ENCODE measurements at places on chromosomes 5 and 9.

- no peak for DNase-seq
These were observed 21.4 kb upstream of the TMEM250 start for GRCh38 chr9:136140046-136140445.

- DNase-seq: no peak
These were observed 219.2 kb upstream of the PANK3 start for GRCh38 chr5:168798065-168799023.

GRCh38 chr5:110354311-110354710 is 372.2 kb downstream of the TMEM232 start:
- DNase-seq: no peak

GRCh38 chr9:125332527-125332926 is 70.9 kb downstream of the GAPVD1 start:
- DNase-seq: no peak

GRCh38 chr9:107480386-107480789 is 9.2 kb downstream of the KLF4 start:
- no peak for DNase-seq

GRCh38 chr9:19967888-19968459 is 179.1 kb upstream of the SLC24A2 start:
- DNase-seq: no peak

DNA sequence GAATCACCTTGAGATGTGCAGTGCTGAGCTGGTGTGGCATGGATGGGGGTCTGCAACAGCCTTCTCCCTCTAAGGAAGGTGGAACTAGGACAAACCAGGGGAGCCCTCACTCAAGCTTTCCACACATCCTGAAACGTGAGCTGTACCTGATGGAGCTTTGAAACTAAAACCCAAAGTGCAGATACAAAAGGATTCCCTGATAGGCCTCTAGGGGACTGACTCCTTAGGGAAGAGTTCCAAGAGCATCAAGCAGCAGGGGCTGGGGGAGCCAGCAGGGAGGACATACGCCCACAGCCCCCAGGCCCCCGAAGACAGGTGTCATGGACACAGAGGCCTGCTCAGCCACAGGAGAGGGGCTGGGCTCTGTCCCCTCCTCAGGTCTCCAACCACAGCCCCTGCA is 17.7 kb downstream of the ARHGEF37 start:
- no peak for DNase-seq

DNA sequence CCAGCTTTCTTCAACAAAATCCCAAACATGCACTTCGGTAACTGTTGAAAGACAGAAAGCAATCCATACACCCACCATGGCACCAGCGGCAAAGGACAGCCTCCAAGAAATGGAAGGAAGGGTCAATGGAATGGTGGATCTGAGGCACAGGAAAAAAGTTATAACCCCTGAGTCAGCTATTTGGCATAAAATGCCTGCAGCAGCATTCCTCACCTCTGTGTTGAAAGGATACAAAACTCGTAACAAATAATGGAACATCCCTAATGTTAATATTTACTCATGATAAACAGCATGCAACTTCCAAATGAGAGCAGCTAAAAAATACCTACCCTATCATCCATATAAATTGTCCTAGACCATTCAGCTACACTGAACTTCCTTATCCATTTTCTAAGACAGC is 9.4 kb downstream of the FBXW11 start:
- DNase-seq: no peak

DNA sequence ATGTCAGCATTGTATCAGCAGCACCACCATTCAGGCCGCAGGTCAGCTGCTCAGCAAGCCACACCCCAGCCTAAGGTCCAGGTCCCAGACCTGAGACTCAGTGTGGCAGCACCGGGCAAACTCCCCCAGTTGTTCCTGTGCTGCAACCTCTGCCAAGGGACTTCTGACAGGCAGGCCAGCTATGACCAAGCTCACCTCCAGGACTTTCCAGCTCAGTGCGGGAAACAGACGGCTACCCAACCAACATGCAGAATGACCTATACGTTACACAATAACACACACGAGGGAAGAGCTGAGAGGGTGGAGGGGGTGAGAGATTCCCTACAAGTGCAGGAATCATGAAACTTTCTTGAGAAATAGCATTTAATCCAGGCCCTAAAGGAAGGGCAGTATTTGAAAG is 143.7 kb downstream of the FSTL4 start:
- no peak for DNase-seq

GRCh38 chr5:71905834-71906711 is 187.0 kb downstream of the CARTPT start:
- DNase-seq: no peak

DNA sequence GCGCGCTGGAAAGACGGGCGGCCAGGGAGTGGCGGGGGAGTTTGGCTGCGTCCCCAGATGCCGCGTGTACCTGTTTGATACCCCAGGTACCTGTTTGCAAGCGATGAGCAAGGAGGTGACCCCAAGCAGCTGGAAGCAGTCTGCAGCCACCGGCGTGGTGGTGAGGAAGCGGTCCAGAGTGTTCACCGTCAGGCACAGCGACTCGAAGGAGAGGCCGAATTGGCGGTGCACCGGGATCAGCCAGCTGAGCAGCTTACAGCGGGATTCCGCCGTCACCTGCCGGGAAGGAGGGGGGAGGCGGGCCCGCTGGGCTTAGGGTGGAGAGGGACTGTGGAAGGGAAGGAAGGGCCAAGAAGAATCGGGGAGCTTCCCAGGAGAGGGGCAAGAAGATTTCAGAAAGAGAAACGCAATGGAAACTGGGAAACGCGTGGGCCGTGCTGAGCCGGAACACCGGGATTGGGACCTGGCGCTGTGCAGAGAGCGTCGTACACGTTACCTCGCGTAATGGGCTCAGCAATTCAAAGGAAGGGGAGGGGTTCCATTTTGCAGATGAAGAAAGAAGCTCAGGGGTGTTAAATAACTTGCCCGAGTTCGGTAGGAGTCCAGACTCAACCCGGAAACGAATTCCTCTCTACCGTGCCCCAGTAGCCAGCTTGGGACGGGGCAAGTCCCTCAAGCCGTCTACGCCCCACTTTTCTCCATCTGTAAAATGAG is 980 bp downstream of the CCNO start:
- DNase-seq: no peak

GRCh38 chr5:130337179-130337888 is 433.1 kb downstream of the CHSY3 start:
- no peak for DNase-seq

DNA sequence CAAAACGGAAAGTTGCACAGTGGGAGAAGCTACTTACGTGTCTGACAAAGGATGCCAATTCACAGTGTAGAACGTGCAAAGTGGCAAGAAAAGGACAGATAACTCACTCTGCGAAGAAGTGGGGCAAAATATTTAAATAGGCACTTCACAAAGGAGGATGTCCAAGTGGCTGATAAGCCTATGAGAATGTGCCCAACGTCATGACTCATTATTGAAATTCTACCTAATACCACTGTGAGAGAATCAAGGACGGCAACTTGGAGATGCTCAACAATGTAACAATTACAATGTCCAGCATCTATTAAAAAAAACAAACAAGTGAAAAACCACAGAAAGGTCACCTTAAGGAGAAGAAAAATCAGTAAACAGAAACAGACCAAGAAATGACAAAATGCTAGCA is 59.0 kb downstream of the NACC2 start:
- no peak for DNase-seq

GRCh38 chr9:6152788-6153187 is 62.8 kb upstream of the IL33 start:
- no peak for DNase-seq

GRCh38 chr9:132789719-132790118 is 88.4 kb downstream of the AK8 start:
- no peak for DNase-seq

DNA sequence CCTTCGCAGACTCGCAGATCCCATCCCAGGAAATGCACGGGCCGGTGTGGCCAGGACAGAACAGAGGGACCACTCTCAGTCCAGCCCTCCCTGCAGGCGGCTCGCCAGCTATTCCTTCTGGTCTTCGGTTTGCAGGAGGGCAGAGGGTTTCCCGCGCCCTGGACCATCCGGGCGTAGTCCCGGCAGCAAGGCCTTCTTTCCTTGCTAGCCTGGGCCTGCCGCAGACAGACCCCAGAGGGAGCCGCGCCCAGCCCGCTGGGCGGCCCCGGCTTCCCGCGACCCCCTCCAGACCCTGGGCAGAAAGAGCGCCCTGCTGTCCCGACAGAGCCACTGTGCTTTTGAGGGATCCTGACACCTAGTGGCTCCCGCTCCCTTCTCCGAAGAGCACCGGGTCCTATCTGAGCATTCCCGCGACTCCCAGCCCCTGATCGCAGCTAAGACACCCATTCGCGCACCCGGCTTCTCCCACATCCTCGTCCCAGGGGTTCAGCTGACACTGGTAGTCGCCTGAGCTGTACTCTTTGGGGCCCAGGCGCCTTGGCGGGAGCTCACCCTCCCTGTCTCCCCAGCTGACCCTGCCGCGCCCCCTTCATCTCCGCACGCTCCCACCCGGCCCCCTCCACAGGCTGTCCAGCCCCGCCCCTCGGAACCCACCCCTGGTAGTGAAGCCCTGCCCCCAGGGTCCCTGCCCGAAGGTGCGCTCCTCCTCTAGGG is 1.1 kb downstream of the CFAP90 start:
- DNase-seq: no peak

DNA sequence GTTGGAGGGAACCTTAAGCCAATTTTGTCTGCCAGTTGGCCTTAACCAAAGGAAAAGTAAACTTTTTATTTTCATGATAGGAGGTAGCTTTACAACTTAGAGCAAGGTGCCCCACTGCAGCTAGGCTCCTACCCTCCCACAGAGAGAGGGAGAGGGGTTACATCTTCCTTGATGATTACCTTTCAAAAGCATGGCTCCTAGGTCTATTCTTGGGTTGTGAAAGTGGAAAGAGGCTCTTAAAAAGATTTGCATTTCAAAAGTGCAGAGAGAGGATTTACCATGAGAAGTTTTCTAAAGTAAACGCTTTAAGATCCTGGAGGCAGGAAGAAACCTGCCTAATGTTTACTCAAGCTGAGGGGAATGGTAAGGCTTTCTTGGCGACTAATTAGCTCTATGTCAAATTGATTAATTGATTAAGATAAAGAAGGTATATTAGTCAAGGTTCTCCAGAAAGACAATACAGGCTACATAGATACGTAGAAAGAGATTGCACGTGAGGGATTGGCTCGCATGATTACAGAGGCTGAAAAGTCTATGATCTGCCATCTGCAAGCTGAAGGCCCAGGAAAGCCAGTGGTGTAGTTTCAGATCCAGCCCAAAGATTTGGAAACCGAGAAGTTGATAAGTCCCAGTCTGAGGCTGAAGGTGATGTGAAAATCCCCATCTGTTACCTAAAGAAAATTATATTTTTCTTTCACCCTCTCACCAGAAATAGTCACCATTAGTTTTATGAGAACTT is 333.8 kb upstream of the CTNND2 start:
- no peak for DNase-seq

GRCh38 chr9:69965416-69966145 is 78.1 kb upstream of the MAMDC2 start:
- no peak for DNase-seq

DNA sequence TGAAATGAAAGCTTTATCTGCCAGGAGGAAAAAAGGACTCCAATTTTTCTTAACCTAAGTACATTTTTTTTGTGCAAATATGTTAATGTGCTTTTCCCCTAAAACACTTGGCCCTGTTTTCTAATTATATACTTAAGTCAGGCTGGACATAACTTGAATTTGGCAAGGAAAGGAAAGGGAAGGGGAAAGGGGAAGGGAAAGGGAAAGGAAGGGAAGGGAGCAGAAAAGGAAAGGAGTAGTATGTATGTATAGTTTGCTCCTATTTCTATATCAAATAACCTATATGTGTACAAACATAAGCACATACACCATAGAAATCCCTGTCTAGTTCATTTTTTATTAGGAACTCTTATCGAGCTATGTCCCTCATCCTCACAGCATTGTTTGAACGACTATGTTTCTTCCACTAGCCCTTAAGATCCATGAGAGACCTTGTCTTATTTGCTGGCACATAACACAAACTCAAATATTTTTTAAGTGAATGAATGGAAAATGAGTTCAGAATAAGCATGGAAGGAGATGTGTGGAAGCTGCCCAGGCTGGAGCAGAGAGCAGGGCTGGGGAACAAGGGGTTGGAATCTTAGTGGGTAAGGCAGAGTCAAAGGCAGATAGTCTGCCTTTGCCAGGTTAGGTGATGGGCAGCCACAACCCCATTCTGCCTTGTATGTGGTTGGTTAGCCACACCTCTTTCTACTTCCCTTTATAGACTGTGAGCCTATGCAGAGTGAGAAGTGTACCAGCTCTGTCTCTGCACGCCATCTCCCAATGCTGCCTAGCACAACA is 70.0 kb downstream of the KLHL3 start:
- no peak for DNase-seq

DNA sequence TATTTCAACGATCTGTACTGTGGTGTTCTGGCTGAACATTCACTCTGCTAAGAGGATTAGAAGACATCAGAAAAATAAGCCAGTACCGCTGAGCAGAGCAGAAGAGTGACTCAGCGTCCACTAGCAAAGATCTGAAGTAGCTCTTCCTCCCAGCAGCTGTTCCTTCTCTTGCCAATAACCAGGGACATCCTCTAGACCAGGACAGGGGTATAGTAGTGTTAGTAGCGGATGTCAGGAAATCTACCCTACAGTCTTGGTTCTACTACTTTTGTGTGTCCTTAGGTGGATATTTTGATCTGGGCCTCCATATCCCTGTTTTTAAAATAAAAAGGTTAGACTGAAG is 103.6 kb downstream of the TSSK1B start:
- no peak for DNase-seq

- DNase-seq: no peak
These were observed 65.9 kb upstream of the HTR4 start for GRCh38 chr5:148720257-148720656.

- DNase-seq: peak; percentile 48
These were observed 714 bp downstream of the UBE2D2 start for GRCh38 chr5:139561655-139562451.

DNA sequence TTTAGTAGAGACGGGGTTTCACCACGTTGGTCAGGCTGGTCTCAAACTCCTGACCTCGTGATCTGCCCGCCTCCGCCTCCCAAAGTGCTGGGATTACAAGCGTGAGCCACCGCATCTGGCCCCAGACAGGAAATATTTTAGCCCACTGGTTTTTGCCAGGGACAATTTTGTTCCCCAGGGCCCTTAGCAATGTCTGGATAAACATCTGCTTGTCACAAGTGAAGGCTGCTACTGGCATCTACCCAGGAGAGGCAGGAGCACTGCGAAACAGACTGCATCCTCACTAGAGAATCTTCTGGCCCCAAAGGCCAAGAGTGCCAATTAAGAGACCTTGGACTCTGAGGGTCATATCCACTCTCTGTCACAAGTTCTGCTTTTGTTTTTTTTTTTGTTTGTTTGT is 2.4 kb upstream of the TPRN start:
- no peak for DNase-seq
